Ecto neural progenitor cell (in vitro differentiated cells): ENCODE measurements at places on chromosomes 12 and 14.
A peak's percentile ranks its signal among the peaks of the same experiment; 100 is the strongest.

DNA sequence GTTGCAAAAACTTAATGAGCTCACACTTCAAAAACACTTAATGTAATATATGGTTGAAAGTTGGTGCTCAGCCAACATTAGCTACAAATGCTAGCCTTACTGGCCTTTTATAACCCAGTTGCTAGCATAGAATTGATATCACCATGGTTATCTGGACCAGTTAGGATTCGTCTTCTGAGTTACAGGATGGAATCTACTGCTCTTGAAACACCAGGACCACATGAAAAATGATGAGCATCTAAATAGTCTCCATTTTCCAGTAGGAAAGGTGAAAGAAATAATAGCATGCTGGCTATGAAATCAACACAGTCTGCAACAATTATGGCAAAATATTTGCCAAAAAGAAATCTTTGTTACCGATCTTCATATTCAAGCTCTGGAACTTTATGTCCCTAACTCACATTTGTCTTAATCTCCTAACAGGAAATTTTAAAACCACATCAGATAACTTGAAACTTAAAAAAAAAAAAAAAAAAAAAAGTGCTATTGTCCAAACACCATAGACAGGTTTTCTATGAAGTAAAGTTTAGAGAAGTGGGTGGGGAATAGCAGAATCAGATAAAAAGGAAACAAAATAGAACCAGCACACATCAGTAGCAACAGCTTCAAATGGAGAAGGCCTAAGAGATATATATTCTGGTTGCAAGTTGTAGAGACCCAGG is 12.6 kb upstream of the CD69 start:
- no peak for DNase-seq

GRCh38 chr12:615620-616019 is 47.6 kb downstream of the NINJ2 start:
- DNase-seq = no peak

GRCh38 chr14:100393362-100393761 is 70.2 kb downstream of the SLC25A47 start:
- no peak for DNase-seq

DNA sequence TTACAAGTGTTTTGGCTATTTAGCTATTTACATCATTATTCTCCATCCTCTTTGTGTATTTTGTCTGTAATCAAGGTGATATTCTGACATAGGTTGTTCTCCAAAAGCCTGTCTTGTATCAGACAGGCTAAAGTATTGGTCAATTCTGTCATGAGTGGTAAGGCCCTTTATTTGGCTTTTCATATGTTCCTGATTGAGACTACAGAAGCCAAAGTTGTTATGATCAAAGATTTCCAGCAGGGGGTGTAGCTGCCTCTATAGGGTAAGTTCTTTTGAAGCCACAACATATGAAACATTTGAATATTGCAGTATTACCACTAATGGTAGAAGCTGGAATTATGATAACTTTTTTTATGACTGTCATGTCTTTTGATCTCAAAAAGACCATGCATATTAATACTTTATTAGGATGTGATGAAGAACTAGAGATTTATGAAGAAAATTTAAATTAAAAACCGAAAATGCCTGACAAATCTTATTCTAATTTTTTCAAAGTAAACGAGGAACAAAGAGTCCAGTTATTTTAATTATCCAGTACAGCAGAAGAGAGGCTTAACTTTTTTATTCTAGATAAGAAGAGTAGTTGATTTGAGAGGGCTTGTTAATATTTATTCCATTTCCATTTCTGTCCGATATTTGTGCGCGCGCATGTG is 3.4 kb upstream of the ARHGAP5 start:
- DNase-seq = no peak

GRCh38 chr12:34402899-34403705 is 380.8 kb downstream of the ALG10 start:
- peak; percentile 11 for DNase-seq

GRCh38 chr12:59677857-59678256 is 82.0 kb downstream of the SLC16A7 start:
- no peak for DNase-seq

DNA sequence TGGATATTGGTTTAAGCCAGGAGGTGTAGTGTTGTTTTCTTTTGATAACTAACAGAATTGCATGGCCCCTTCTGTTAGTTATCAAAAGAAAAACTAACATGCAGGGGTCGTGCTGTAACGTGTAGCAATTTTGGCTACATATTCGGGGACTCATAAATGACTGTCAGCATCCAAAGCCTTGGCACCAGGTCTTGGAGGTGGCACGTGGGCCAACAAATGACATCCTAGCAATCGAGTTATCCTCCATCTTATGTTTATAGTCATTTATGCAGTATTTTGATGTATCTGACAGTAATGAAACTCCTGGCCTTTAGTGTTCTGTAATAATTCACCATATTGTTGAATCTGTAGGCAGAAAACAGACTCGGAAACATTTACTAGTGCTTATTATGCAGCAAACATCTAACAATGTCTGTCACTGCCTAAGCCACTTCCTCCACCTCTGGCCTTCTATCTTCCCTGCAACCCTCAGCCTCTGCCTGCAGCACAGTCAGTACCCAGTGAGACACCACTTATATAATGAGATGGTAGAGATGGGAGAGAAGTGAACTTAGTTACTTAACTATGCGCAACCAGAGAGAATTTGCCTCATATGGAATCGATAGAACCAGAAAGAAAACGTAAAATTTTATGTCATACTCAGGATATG is 184.6 kb downstream of the AEBP2 start:
- DNase-seq = no peak

GRCh38 chr12:107635139-107635538 is 50.5 kb upstream of the PWP1 start:
- no peak for DNase-seq

DNA sequence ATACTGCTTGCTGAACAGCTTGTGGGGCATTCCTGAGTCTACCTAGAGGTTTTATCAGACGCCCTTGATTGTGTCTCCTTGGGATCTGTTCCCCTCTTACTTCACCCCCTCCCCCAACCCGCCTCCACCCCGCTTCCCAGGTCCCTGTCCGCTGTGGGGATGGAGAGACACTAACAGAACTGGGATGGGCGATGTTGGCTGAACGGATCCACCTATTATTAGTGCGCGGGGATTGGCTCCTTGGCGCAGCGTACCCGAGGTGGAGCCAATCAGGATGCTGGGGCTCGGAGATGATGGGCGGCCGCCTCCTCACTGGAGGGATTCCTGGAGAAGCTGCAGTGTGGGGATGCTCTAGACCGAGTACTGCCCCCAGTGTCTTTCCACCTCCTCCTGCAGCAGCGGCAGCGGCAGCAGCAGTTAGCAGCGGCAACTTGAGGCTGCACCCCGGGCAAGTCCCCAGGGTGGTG is at the start of gene SYT1:
SYT1 (plus strand) TSS at position 372 of the 467 bp plus-strand sequence.
- DNase-seq = peak; percentile 95

DNA sequence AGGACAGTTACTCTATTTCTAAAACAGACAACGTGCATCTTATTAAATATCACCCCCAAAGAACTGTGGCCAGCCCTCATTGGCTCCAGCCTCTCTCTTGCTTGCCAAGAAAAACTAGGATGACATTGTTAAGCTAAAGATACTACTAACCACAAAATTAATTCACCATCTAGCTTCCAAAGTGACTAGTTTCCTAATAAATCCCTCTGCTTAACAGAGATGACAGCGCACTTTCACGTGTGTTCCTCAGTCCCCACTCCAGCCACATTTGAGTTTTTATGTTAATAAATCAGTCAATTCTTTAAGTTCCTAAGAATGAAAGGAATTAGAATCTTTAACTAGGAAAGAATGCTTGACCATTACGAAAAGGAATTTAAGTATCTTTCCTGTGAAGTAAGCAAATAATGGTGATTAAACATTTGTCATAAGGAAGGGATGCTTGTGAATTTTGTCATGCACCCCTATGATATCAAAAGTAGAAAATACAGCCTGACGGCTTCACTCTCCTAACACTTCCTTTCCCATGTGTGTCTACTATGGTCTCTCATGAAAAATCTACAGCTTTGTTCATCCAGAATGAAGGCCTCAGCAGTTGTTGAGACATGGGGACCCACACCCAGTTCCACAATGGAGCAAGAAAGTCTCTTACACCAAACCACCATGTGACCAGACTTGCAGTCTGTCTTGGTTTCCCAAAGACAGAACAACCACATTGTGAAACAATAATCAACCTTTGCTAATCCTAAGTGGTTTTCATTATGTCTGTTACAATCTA is 8.1 kb downstream of the CORO1C start:
- DNase-seq = no peak

DNA sequence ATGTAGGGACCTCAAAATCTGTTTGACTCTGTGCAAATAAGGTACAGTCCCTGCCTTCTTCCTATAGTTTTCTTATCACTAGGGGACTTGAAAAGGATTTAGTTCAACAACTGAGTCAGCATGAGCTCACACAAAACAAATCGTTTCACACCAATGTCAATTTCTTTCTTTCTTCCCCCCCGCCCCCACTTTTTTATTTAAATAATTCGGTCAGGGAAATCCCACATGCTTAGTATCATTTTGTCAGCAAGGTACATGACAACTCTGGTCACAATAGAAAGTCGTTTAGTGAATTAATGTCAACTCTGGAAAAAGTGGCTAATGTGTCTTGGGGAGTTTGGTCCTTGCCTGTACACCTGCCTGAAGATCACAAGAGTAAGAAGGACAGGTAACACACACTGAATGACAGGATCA is 232.2 kb upstream of the PLEKHG7 start:
- DNase-seq = no peak

GRCh38 chr14:23183479-23183878 is at the start of gene SLC7A8:
Gene SLC7A8 (minus strand): TSS chr14:23183660. CDS start chr14:23182914, 746 bp downstream.
- DNase-seq = peak; percentile 74

- DNase-seq = no peak
Measured at GRCh38 chr12:100123316-100124095, 19.2 kb downstream of the BLTP3B start.

GRCh38 chr14:45253754-45254310 is 830 bp upstream of the MIS18BP1 start:
- no peak for DNase-seq

- DNase-seq = no peak
Measured at GRCh38 chr12:115255257-115255656, 571.3 kb upstream of the TBX3 start.

DNA sequence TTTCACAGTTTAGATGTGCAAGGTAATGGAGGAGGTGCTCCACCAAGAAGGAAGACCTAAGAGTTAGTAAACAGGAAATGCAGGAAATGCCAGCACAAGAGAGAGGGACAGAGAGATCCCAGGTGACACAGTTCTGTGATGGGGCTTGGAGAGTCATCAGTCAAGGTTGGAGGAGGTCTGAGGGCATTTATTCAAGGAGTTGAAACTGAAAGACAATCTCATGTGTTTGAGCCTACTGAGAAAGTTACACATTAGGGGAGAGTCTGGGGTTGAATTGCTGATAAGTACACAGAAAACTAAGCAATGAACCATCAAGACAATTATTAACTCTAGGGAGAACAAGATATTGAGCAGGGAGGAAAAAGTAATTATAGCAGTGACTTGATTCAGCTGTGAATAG is 138.5 kb downstream of the ANO6 start:
- DNase-seq = no peak

GRCh38 chr14:68199554-68200151 is 380.1 kb downstream of the RAD51B start:
- peak; percentile 67 for DNase-seq

- peak; percentile 59 for DNase-seq
Measured at GRCh38 chr14:97033556-97034081, 236.4 kb downstream of the VRK1 start.

DNA sequence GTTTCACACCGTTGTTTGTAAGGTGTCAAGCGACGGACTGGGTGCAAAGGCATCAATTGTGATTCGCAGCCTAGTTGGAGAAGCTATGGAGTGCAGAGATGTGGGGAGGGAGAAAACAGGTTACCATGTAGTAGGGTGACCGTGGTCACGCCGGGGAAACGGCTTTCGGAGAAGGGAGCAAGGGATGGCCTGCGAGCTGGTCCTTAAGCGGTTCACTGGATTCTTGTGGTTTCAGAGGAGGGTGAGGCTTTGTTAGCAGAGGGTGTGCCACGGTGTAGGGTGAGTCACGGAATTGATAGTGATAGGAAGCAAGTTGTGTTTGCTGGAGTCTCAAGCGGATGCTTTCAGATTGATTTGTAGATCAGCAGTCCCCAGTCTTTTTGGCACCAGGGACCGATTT is 2.3 kb downstream of the PIWIL1 start:
- no peak for DNase-seq

DNA sequence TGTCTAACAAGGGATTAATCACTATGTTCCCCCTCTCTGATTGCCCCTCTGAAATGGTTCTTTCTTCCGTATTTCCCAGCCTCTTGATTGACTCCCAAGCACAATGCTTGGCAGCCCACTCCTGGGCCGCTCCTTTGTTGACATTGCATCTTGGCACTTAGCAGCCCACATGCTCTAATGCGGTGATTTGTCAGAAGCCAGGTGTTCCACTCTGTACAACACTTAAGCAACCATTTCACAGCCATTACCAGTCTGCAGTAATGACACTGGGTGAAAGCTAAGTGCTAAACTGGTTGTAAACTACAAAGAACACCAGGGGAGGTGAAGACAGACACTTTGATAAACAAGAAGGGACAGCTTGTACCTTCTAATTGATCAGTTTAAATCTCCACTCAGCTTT is 353.5 kb downstream of the TMEM132D start:
- DNase-seq = no peak

DNA sequence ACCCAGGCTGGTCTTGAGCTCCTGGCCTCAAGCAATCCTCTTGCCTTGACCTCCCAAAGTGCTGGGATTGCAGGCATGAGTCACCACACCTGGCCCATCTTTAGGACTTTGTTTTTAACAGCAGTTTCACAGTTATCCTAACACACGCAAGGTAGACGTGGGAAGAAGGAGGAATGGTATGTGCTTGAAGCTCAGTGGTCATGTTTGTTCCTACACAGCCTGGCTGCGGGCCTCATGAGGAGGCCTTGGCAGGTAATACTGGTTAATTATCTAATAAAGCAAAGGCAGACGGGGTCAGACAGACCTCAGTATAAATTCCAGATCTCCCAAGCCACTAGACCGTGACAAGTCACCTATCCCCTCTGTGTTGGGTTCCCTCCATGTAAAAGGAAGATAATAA is 271.8 kb downstream of the PCNX1 start:
- DNase-seq = no peak

DNA sequence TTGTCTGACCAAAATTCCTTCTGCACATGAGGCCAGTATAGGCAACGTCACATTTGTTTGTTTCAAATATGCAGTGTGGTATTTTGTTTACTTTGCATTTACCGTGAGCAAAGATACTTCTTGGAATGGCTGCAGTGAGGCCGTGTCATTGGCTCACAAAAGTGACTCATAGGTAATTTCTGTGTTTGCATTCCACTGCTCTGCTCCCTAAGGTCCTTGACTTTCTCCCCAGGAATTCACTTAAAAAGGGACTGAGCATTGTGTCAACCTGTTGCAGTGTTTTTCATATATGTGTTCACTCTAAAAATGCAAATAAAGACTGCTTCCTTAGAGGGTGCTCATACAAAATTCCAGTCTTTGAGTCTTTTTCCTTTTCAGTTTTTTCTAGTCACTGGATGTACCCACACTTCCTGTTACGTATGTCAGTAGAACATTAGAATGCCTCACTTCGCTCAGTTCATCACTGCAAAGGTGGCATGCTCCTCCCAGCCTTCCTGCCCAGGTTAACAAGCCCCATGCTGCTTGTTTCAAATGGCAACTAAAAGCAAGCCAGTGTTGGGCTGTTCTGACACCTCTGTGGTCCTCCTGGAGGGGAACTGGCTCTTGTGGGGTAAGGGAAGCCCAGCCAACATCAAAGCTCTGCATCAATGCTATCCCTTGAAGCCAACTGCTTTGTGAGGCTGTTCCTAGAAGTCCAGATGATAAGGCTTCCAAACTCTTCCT is 9.1 kb downstream of the C12orf76 start:
- no peak for DNase-seq

- DNase-seq = no peak
Measured at GRCh38 chr14:100048786-100049185, 16.4 kb upstream of the EVL start.
